Activated T-helper 1 cell treated with anti-CD3 and anti-CD28 coated beads, Interleukin-2, amount 50 U/mL, for 16 hours (primary cell): ENCODE measurements at places on chromosomes 4 and X.

DNA sequence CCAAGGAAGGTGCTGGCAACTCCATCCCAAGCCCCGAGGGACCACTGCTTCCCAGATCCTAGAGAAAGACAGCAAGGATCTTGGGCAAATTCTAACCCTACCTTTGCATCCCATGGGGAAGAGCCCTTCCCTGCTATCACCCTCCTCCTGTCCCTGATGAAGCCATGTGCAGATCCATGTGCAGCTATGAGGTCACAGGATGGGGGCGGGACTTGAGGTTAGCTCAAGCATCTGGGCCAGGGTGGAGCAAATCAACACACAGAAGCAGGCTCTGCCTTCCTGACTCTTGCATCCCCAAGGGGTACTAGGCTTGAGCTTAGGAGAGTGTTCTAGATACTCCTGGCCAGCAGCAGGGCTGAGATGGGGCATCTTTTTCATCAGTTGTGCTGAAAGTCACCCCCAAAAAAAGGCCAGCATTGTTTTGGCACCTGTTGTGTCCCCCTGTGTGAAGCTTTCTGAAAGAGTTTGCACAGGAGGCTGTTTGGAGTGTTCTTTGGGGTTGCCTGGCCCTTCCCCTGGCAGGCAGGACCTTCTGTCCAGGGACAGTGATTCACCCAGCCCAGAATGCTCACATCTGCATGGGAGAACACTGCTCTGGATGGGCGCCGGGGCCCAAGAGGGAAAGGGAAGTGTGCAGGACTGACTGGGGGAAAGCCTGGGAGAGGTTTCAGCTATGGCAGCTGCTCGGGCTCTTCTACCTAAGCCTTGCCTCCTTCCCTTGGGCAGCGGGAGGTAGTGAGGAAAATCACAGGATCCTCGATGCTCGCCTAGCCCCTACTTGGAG lies 50.8 kb downstream of the PRPS1 start:
- peak; percentile 42 for DNase-seq

DNA sequence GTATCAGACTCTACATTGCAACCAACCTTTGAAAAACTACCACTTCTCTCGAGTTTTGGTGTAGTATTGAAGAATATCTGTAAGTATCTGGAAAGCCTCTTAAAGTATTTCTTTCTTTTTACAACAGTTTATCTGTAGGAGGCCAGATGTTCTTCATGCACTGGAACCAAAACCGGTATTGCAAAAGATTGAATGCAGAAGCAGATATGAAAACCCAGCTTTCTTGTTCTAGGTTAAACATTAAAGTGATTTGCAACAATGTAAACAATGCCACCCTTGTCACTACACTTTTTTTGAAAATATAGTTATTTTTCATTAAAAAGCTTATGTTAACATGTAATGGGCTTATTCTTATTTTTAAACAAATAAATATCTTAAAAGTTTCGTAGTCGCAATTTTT lies 27.2 kb downstream of the PLS3 start:
- no peak for DNase-seq

DNA sequence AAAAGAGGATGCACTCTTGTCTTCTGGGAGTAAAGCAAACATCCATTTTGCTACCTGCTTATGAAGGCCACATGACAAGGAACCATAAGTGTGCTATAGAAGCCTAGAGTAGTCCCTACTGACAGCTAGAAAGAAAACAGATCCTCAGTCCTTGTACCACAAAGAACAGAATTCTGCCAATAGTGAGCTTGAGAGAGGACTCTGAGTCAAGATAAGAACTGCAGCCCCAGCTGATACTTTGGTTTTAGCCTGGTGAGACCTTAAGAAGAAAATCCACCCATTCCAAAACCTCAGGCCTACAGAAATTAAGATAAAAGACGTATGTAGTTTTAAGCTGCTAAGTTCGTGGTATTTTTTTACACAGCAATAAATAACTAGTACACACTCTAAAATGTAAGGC lies 914.6 kb downstream of the PCDH19 start:
- DNase-seq, result no peak

DNA sequence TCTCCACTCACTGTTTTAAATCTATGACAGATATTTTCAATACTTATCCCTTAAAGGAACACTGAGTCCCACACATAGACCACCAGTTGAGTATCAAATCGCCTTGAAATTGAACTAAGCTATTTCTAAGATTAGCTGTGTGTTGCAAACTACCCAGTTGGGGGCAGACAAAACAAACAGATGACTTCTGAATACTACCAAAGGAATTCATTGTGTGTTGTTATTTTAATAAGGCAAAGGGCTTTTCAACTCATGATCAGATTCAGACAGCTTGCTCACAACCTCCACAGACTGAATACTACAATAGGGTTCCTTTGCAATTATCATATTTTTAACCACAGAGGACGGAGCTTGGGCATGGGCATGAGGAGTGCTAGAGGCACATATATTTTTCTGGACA lies 283.0 kb upstream of the GPC4 start:
- DNase-seq, result no peak

DNA sequence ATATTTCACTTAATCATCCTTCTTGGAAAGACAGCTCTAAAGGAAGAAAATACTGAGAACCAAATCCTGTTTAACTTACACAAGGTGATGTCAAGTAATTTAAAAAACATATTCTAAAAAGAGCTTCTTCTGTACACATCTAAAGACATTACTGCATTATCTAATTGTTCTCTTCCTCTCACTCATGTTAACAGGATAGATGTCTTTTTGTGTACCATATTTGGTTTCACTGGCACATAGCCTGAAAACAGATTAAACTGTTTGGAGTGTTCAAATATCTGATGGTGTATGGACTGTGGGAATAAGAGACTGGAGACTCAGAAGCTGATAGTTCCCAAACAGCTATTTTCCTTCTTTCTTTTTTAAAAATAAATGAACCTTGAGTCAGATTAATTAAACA lies 213.3 kb upstream of the MAB21L2 start:
- DNase-seq, result no peak
